ENCODE measurements at places on chromosomes 1 and 21. TPM values are rescaled to one million over a fixed set of nuclear protein-coding genes. Genes with fewer than 3 reads are reported as not detected.
A peak's percentile ranks its signal among the peaks of the same experiment; 100 is the strongest.

CTSS gene
- 38.4 TPM for total RNA-seq

DNA sequence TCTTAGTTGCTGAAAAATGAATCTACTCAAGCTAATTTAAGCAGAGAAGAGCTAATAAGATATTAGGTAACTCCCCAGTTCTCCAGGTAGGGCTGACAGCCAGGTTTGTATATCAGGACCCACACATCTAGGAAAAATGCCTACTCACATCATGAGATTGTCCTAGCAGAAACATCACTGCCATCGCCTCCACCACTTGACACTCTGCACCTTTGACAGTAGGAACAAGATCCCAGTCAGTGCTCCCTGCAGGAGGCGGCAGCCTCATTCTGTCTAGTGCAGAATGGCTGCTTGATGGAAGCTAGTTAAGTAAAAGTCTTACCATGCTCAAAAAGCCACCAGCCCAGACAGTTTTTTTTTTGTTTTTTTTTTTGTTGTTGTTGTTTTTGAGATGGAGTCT lies 31.6 kb upstream of the USP1 start:
- H3K4me3 ChIP-seq = no peak overlapping the region
- DNase-seq = no peak
- no peaks in the 10 kb centered on the region for H3K4me1 ChIP-seq
- no peaks in the 10 kb centered on the region for H3K27me3 ChIP-seq

DNA sequence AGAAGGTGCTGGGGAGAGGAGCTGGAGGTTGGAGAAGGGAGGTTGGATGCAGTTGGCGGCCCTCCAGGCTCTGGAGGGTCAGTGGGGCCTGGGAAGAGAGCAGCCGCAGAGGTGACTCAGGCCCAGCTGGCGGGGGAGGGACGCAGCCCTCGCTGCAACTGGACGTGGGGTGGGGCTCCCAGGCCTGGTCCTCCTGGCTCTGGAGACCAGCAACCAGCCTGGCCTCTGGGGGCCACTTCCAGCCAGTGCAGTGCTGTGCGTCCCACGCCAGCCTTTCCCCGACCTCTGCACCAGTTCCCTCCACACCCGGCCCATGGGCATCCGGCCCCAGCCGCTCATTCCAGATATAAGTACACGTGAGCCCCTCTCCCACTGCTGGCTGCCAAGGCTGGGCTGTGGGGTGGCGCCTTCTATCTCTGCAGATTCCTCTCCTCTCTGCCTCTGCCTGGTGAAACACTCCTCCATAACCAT lies 38.0 kb upstream of the COL18A1 start:
- no peak overlapping the region for H3K27ac ChIP-seq
- H3K36me3 ChIP-seq = no peaks in the 10 kb centered on the region
- no peak for DNase-seq
- peaks cover 5% of the 10 kb centered on the region for H3K27me3 ChIP-seq

ITLN2 gene
- total RNA-seq = not detected

DNA sequence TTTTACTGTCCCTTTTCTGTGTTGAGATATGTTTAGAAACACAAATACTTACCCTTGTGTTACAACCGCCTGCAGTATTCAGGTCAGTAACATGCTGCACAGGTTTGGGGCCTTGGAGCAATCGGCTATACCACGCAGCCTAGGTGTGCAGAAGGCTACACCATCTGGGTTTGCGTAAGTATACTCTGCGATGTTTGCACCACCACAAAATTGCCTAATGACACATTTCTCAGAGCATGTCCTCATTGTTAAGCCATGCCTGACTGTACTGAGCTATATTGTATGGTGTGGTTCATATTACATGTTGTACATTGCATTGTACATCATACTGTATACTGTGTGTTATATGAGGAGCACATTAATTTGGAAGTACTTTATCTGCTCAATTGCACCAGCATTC lies 247.4 kb downstream of the RHOU start:
- no peak for DNase-seq
- no peak overlapping the region for H3K27ac ChIP-seq
- no peak overlapping the region for H3K4me3 ChIP-seq
- H3K4me1 ChIP-seq = no peaks in the 10 kb centered on the region
- H3K36me3 ChIP-seq = no peaks in the 10 kb centered on the region

- no peaks in the 10 kb centered on the region for H3K4me1 ChIP-seq
- H3K4me3 ChIP-seq = no peak overlapping the region
- no peaks in the 10 kb centered on the region for H3K36me3 ChIP-seq
- H3K27ac ChIP-seq = no peak overlapping the region
- DNase-seq = no peak
Observed at GRCh38 chr21:44443291-44443890, 11.9 kb upstream of the LRRC3 start.

DNA sequence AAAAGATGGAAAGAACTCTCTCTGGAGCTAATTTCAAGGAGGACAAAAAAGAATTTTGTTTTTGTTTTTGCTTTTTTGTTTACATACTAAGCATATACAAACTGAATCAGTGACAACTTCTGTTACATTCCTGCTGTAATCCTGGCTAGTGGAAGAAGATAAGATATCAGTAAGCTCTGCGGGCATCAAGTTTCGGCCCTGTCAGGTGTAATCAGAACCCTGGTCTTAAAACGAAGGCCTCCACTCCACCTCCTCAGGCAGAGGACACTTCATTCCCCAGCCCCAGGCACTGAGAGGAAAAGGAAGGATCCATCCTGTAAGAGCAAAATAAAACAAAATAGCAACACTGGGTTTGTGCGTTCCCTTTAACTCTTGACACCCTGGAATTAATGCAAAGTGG lies 88.9 kb upstream of the ARHGAP29 start:
- no peak overlapping the region for H3K27ac ChIP-seq
- no peaks in the 10 kb centered on the region for H3K36me3 ChIP-seq
- no peaks in the 10 kb centered on the region for H3K4me1 ChIP-seq
- no peak for DNase-seq

- H3K4me1 ChIP-seq = no peaks in the 10 kb centered on the region
- H3K27me3 ChIP-seq = peaks cover 18% of the 10 kb centered on the region
- no peak for DNase-seq
Observed at GRCh38 chr1:7274256-7274655, 489.0 kb downstream of the CAMTA1 start.

SPAG17 gene
- not detected for total RNA-seq

CYP4Z1 gene
- not detected for total RNA-seq

- no peak overlapping the region for H3K27ac ChIP-seq
- no peak overlapping the region for H3K4me3 ChIP-seq
- peaks cover 19% of the 10 kb centered on the region for H3K27me3 ChIP-seq
- no peaks in the 10 kb centered on the region for H3K4me1 ChIP-seq
- H3K36me3 ChIP-seq = no peaks in the 10 kb centered on the region
Observed at GRCh38 chr1:85502625-85503083, 37.7 kb upstream of the DDAH1 start.

KIF14 gene
- 13.9 TPM for total RNA-seq

- H3K4me1 ChIP-seq = no peaks in the 10 kb centered on the region
- H3K27ac ChIP-seq = no peak overlapping the region
- DNase-seq = no peak
- H3K27me3 ChIP-seq = peaks cover 8% of the 10 kb centered on the region
Observed at GRCh38 chr1:17168091-17168876, 36.6 kb upstream of the PADI1 start.

DNA sequence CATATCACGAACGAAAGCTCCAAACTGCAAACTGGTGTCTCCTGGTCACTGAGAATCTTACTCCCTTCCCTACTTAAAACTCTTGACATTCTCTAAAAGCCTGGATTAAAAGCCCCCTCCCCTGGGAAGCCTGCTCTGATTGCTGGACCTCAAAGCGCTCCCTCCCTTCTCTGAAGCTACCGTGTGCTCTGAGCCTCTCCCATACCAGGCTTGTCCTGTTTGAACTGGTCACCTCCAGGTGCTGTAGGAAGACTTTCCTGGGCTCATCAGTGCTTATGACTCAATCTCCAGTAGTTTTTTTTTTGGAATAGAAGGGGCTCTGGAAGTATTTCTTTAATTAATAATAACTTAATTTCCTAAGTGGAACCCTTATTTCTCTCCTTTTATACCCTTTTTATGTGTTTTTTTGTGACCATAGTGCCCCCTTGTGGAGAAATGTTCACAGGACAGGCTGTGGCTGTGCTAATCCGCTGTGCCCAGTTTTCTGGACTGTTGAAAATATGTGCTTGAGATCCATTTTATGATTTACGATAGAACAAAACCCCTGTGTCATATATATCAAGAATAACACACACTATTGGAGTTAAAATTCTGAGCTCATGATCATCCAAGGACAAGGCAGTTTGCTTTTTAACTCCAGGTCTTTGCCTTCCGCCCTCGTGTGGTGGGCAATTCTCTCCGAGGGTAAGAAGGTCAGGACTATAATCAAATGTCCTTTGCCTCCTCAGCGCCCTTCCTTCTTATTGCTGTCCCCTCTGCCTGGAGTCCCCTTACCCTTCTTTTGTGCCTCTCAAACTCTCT lies 16.9 kb downstream of the MTARC1 start:
- H3K4me1 ChIP-seq = no peaks in the 10 kb centered on the region
- no peak overlapping the region for H3K4me3 ChIP-seq
- no peaks in the 10 kb centered on the region for H3K36me3 ChIP-seq
- DNase-seq = peak; percentile 36
- H3K27ac ChIP-seq = no peak overlapping the region

DNA sequence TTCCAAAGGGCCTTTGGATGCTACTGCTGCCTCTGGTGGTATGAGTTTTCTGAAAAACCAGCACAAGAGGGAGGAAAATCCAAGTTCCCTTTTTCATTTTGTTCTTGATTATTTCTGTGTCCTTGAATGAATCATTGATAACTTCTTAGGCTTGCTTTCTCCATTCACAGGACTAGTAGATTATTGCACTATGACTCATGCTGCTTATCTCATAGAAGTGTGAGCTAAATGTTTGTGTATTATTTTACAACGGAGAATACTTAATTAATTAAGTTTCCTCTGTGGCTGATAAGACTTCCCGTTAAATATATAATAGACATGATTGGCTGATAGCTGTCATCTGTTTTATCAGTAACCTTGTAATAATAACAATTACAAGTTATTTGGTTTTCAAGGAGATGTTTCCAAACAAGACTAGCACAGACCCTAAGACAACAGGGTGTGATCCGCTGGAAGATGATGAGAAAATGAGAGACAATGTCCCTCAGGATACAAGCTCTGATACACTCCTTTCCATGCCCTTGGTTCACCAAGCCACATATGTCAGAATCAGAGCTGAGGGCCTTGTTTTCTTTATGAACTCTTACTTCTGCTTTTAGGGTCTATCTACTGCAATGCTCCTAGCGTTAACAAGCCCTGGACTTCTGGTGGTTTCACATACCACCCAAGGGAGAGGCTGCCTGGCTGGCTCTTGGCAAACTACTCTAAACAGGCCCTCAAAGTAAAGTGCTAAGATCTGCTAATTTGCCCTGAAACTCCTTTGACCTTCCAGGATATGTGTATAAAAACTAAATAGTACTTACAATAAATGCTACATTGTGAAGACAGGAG lies 1078.3 kb downstream of the TTLL7 start:
- no peak for DNase-seq
- no peaks in the 10 kb centered on the region for H3K4me1 ChIP-seq
- H3K36me3 ChIP-seq = no peaks in the 10 kb centered on the region
- H3K27me3 ChIP-seq = no peaks in the 10 kb centered on the region
- no peak overlapping the region for H3K4me3 ChIP-seq
- no peak overlapping the region for H3K27ac ChIP-seq

- no peak overlapping the region for H3K27ac ChIP-seq
- DNase-seq = peak; percentile 34
- H3K4me1 ChIP-seq = peaks cover 15% of the 10 kb centered on the region
- no peak overlapping the region for H3K4me3 ChIP-seq
- no peaks in the 10 kb centered on the region for H3K27me3 ChIP-seq
Observed at GRCh38 chr1:156584813-156585212, 5.3 kb downstream of the TTC24 start.

DNA sequence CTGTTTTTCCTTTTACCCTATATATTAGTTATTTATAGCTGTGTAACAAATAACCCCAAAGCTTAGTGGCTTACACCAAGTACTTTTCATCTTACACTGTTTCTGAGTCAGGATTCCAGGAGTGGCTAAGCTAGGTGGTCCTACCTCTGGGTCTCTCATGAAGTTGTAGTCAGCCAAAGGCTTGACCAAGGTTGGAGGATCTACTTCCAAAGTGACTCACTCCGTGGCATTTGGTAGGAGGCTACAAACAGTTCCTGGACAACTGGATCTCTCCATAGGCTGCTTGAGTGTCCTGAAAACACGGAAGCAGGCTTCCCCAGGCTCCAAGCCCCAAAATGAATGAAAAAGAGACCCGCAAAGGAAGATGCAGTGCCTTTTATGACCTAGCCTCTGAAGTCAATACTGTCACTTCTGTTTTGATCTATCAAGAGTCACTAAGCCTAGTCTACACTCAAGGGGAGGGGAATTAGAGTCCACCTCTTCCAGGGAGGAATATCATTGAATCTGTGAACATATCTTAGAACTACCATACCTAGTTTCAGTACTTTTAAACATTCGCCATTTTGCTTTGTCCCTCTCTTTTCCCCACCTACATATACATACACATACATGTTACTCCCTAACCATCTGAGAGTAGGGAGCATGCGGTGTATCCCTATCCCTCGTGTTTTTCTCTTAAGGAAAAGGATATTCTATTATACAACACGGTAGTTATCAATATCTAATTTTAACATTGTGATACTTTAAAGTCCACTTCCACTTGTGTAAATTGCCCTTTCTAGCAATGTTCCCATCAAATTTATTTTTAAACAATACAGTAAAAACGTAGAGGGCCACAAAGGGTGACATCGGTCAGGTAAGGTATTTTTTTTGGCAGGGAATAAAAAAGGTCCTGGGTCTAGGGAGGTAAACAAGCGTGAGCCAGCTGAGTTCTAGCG lies 67.2 kb downstream of the SLC35A3 start:
- H3K36me3 ChIP-seq = peaks cover 47% of the 10 kb centered on the region
- H3K4me3 ChIP-seq = peak overlapping the region; percentile 86
- no peaks in the 10 kb centered on the region for H3K27me3 ChIP-seq
- H3K4me1 ChIP-seq = peaks cover 35% of the 10 kb centered on the region

- H3K4me3 ChIP-seq = no peak overlapping the region
- no peaks in the 10 kb centered on the region for H3K27me3 ChIP-seq
- no peaks in the 10 kb centered on the region for H3K4me1 ChIP-seq
- no peak for DNase-seq
- no peaks in the 10 kb centered on the region for H3K36me3 ChIP-seq
- H3K27ac ChIP-seq = no peak overlapping the region
Observed at GRCh38 chr1:106975944-106976343, 80.5 kb upstream of the PRMT6 start.

DNA sequence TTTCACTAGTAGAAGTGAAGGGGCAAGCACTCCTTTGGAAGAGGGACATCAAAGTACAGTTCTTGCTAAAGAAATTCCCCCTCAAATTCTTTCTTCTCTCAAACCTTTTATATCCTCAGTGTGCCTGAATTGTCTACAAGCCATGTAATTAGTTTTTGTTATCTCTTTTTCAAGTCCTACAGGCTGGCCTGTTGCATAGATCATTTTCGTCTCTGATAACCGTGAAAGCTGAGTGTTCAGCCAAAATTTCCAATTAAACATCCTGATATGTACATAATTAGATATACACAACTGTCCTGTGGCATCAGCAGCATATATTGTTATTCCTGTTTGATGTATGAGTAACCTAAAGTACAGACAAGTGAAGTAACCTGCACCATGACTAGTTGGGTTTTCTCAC lies 375.5 kb upstream of the ST6GALNAC5 start:
- no peaks in the 10 kb centered on the region for H3K36me3 ChIP-seq
- peaks cover 14% of the 10 kb centered on the region for H3K4me1 ChIP-seq
- no peak overlapping the region for H3K4me3 ChIP-seq
- DNase-seq = no peak

GRCh38 chr1:213772128-213773063 lies 215.4 kb upstream of the PROX1 start:
- H3K36me3 ChIP-seq = no peaks in the 10 kb centered on the region
- H3K4me1 ChIP-seq = no peaks in the 10 kb centered on the region
- H3K27me3 ChIP-seq = peaks cover 1% of the 10 kb centered on the region
- H3K27ac ChIP-seq = no peak overlapping the region
- H3K4me3 ChIP-seq = no peak overlapping the region

GRCh38 chr1:197469620-197470210 lies 201.7 kb downstream of the CRB1 start:
- H3K36me3 ChIP-seq = no peaks in the 10 kb centered on the region
- H3K4me3 ChIP-seq = no peak overlapping the region
- H3K27me3 ChIP-seq = peaks cover 2% of the 10 kb centered on the region
- no peak overlapping the region for H3K27ac ChIP-seq
- no peaks in the 10 kb centered on the region for H3K4me1 ChIP-seq

Measured in activated CD8-positive, alpha-beta T cell treated with anti-CD3 and anti-CD28 coated beads for 36 hours (primary cell).